Activated CD4-positive, alpha-beta T cell treated with anti-CD3 and anti-CD28 coated beads, Interleukin-10, Interleukin-2, amounts not matched to agents 100 ng/mL and 50 ng/mL, durations not matched to agents 16 hours and 8 hours (primary cell): ENCODE measurements at places on chromosomes 7 and 10.

DNA sequence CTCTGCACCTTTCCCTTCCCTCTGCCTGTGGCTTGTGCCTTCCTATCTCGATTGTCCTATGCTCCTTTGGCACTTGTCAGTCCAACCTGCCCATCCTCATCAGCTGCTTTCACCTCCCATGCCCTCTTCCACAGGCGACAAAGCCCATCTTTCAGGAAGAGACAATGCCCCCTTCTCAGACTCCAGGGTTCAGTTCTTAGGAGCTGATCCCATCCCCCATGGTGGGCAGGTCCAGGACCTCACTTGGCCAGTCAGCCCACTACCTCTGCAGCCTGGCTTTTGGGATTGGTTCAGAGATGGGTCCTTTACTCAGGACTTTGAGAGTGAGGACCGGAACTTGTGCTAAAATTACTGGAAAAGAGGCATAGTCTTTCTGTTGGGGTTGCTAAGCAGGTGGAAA, 74.0 kb upstream of the NANOS1 start:
- no peak for DNase-seq

GRCh38 chr10:14571866-14572507, 202.7 kb downstream of the FAM107B start:
- DNase-seq = peak; percentile 72

DNA sequence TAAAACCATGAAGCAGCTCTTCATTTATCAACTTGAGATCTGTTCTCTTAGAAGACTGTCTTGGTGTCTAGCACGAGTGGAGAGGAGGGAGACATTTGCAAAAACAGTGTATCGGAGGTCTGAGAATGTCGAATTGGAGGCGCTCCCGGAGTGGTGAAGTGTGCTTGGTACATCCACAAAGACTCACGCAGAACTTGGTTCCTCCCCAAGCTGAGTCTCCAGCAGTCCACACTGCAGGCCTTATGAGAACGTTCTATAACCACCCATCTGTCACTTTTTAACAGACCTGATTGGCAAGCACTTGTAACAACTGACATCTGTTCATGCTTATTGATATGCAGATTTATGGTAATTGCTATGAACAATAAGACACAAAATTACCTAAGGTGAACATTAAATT, 261.6 kb downstream of the CELF2 start:
- DNase-seq = no peak

- no peak for DNase-seq
Observed at GRCh38 chr10:114021154-114021553, 22.5 kb upstream of the ADRB1 start.

GRCh38 chr10:79254333-79255006, 92.8 kb upstream of the PPIF start:
- no peak for DNase-seq

DNA sequence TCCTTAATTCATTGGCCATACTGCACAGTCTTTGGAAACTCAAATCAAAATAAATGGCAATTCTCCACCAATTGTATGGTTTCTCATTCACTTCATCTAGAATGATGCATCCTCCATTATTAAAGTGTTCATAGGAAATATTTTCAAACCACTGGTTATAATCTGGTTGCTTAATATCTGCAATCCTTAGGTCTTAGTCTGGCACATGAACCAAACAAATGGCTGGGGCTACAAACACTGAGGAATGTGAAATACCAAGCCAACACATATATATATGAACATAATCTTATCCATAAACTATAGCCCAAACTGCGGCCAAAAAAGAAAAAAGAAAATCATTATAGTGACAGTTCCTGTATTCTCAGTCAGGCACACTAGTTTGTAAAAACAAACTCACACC, 5.7 kb upstream of the MSS51 start:
- DNase-seq = no peak

- no peak for DNase-seq
Observed at GRCh38 chr10:132129431-132129830, 57.3 kb upstream of the DPYSL4 start.

GRCh38 chr10:4494551-4494950, 331.5 kb upstream of the AKR1E2 start:
- no peak for DNase-seq
